T-helper 2 cell (primary cell): ENCODE measurements at places on chromosomes 4 and X.
A peak's percentile ranks its signal among the peaks of the same experiment; 100 is the strongest.

DNA sequence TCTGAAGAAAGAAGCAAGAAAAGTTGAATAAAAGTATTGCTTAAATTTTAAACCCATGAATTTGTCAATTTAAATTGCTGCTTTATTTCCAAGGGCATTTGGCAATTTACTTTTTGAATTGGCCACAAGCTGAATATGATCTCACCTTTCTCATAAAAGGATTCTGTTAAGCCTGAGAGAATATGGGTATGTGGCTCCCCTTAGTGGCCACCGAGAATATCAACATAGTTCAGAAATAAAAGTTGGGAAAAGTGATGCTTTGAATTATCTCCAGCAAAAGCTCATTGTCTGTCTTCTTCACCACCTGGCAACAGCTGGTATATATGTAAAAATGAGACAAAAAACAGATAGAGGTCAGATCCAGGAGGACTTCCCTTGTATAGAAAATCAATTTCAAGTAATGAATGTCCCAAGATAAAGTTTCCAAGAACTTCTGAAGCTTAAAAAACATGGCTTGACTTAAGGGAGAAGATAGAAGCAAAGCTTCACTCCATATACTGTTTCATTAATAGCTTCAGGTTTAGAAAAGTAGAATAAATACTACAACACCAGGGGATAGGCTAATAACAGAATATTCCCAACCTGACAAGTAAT, 290.7 kb upstream of the FAM241A start:
- DNase-seq = no peak

- DNase-seq = no peak
Measured at GRCh38 chr4:42781315-42781714, 111.2 kb upstream of the GRXCR1 start.

- DNase-seq = no peak
Measured at GRCh38 chrX:119757646-119757978, 776 bp upstream of the SOWAHD start.

GRCh38 chr4:60913002-60913401, 287.1 kb upstream of the ADGRL3 start:
- no peak for DNase-seq

GRCh38 chrX:40420899-40421729, 159.7 kb upstream of the ATP6AP2 start:
- no peak for DNase-seq

DNA sequence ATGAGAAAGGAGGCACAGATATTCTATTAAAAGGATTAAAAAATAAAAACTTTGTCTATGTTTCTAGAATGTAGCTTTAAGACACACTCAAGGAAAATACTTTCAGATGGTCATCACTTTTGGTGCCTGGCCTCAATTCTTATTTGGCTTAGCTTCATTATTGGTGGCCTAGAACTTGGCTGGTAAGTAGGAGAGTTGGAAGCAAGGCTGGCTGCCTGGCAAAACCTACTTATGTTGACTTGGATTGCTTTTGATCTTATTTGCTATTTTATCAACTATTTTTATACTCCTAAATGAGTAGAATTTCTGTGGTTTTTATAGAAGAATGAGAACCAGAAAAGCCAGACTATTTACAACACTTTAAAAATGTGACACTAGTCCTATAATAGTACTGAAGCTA, 35.3 kb upstream of the JADE3 start:
- DNase-seq = no peak

DNA sequence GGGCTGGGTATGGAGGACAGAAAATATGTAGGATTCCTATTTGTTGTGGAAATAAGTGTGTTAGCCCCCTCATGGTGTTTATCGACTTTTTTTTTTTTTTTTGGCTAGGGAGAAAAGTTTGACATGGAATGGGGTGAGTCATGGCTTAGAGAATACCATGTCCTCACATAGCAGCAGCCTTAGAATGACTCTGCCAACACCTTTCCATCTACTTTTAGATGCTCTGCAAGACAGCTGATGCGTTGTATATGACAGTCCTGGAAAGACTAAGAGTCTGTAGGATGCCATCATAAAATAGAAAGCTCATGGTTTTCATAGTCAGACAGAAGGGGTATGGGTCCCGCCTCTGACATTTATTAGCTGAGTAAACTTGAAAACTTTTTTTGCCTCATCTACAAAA, 37.7 kb downstream of the MTTP start:
- no peak for DNase-seq

DNA sequence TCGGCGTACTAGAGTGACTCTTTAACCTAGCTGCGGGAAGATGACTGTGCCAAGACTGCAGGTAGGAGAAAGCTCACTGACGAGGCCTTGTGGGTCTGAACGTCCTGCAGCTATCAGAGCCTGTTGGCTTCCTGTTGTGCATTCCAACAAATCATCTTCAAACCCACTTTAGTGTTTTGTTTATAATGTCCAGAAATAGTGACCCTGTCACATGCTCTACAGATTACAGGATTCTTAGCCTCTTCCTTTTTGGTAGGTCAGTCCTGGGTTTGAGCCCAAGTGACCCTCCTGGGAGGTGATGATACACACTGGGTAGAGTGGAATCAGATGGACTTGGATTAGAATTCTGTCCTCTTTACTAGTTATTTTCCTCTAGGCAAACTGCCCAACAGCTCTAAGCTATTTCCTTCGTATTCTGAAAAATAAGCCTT, 33.2 kb downstream of the HTT start:
- DNase-seq = no peak

- no peak for DNase-seq
Measured at GRCh38 chrX:110050901-110051300, 48.0 kb downstream of the TMEM164 start.

- no peak for DNase-seq
Measured at GRCh38 chrX:45379236-45379635, 178.6 kb upstream of the DIPK2B start.

GRCh38 chr4:124694306-124694705, 18.2 kb downstream of the ANKRD50 start:
- DNase-seq = no peak

- no peak for DNase-seq
Measured at GRCh38 chrX:129786210-129786651, 6.5 kb downstream of the SASH3 start.

DNA sequence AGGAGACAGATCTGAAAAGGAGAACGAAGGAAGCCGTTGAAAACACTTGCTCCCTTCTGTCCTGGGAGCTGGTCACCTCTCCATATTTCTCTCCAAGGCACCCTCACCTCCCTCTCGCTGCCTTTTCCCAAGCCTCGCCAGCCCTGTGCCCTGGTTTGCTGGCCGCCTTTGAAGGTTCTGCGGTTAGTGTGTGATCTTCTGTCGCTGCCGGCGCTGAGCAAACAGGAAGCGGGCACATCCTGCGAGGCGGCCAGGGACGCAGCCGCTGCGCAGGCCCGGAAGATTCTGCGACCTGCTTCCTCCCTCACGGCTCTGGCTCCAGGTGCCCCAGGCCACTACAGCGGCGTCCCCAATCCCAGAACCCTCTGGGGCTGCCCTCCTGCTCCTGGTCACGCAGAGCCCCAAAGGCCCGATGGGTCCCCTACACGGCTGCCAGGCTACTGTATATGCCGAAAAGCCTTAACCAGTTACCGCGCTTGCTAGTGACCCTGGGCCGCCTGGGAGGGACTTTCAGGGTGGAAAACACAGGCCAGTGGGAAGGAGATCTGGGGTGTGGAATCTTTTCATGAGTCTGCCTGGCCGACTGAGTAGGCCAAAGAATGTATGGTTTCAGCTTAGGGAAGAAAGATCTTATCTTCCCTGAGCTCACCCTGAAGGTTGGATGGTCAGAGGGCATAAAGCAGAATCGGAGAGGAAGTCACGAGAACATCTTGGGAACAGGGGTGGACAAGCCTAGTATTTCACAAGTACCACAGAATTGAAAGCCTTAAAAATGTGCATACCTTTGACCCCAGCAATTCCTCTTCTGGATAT, 2.3 kb upstream of the SASH3 start:
- peak; percentile 80 for DNase-seq

GRCh38 chr4:33184657-33185290, 2464.6 kb downstream of the PCDH7 start:
- no peak for DNase-seq

DNA sequence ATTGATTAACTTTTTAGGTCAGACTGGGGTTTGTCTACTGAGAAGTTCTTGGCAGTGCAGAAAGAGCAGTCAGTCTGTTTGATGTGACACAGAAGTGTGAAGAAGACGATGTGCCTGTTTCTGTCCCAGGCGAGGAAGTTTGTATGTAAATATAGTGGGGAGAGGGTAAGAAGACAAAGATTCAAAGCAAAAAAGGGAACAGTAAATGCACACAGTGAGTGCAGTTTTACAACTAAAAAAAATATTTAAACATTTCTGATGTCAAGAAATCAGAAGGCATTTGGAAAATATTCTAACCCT, 264.9 kb downstream of the RAPGEF2 start:
- no peak for DNase-seq

DNA sequence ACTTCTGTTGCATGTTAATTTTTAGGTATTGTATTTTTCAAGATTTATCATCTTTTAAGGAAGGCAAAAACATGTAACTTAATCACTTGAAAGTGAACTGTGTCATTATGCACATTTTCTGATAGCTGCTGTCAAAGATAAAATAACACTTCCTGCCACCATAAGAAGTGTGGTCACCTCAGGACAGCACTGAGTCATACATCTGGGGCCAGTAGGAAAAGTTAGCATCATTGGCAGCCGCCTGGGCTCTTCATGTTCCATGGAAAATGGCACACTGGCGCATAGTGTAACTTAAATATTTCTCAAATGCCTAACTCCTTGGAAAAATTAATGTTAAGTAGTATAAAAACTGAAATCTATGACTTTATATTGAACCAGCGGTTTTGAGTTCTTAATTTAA, 24.2 kb downstream of the CNKSR2 start:
- DNase-seq = no peak

DNA sequence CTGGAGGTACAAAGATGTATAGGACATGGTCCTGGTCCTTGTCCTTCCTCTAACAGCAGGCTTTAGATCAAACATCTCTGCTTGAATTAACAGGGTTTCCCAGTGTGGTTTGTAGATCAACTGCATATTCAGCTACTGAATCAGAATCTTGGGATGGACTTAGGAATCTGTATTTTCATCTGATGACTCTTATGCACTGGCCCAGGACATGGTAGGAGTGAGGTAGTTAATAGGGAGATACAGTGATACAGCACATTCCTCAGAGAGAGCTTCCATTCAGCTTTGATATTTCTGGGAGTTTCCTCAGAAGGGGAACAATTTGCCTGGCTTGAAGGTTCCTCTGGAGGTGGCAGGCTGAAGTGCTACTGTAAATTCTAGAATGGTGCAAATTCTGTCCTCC, 203.1 kb downstream of the LARP7 start:
- DNase-seq = no peak

DNA sequence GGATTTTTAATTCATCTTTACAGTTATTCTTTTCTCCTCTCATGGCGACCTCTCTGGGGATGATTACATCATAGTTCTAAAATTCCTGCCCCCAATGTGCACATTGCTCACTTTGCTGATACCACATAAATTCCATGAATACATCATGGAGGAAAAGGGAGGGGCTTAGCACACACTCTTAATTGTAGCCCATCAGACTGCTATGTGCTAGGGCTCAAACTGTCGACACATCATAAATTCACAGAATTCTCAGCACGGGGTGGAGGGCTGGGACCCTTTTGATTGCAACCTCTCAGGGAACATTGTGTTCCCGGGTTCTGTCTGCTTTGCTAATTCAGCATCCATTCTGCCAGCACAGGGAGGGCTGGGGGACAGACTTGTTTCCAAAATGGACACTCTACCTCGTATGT, 592.9 kb downstream of the BCOR start:
- DNase-seq = no peak

GRCh38 chr4:151688003-151688784, 72.6 kb downstream of the GATB start:
- DNase-seq = no peak

GRCh38 chr4:79235095-79235494, 90.8 kb downstream of the NAA11 start:
- no peak for DNase-seq

DNA sequence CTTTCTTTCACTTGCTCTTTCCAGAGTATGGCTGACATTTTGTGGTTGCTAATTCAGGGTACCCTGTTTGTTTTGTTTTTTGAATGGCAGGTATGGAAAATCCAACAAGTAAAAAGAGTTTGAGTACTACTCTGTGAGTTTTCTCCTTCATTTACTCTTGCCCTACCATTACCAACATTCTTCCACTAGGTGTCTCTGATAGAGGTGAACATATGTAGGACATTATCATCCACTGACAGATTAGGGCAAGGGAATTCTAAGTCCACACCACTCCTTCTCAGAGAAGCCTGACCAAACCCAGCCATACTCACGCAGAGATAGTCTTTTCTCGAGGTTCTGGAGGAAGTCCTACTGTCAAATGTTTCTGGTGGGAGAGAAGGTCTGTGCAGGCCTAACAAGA, 36.7 kb upstream of the HDAC8 start:
- DNase-seq = no peak

DNA sequence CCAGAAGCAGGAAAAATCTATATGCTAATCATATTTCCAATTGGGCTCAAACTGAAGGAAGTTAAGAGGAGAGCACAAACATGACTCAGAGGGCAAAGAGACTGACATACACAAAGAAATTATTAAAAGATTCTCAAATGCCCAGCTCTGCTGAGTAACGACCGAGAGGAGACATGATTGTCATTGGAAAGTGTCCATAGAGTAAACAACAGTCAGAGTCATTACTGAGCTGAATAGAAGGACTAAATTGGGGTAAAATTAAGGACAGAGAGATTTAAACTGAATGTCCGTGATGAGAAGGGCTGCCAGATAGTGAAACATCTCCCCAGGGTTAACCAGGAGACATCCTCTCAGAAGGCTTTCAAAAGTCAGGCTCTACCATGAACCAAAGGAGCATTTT, 111.2 kb upstream of the GALNT7 start:
- no peak for DNase-seq

DNA sequence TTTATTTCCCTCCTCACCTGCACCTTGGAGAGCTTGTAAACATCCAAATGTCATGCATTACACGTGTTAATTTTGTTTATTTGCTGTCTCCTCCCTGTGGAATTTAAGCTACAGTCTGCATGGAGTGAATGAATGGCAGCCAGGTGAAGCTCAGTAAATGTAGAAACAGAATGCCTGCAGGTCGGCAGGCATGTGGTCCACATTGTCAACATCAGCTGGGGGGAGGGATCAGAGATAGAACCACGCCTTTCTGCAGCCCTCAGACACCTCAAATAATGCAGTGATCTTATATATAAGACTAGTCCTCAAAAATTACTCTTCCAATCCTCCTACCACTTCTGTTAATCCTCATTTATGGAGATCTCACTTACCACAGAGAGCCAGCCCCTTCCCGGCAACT, 131.2 kb upstream of the KIT start:
- DNase-seq = no peak

- DNase-seq = no peak
Measured at GRCh38 chrX:13899607-13900006, 82.7 kb upstream of the GPM6B start.

- DNase-seq = no peak
Measured at GRCh38 chrX:45274576-45274975, 73.9 kb upstream of the DIPK2B start.
